ENCODE measurements at places on chromosomes 6 and 20.
A peak's percentile ranks its signal among the peaks of the same experiment; 100 is the strongest.

DNA sequence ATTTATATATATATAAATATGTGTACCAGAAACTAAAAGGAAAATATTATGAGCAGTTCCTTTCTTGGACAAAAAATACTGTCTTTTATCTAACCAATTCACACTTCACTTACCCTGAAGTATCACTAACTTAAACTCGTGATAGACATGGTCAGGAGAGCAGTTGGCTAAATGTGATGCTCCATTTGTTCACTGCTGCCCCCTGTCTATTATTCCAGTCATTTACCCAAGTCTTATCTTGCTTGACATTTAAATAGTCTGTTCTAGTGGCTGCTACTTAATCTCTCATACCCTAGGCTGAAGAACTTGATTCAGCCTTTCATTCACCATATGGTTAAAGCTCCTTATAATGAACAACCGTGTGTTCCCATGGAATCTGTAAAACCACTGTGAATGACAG is 789.6 kb upstream of the EYS start:
- DNase-seq, result no peak

GRCh38 chr20:23622839-23623343 is 14.9 kb downstream of the CST3 start:
- DNase-seq, result no peak

GRCh38 chr20:59770270-59770669 is 163.2 kb downstream of the SYCP2 start:
- no peak for DNase-seq

- no peak for DNase-seq
These were observed 123.0 kb downstream of the SMAP1 start for GRCh38 chr6:70790483-70791224.

DNA sequence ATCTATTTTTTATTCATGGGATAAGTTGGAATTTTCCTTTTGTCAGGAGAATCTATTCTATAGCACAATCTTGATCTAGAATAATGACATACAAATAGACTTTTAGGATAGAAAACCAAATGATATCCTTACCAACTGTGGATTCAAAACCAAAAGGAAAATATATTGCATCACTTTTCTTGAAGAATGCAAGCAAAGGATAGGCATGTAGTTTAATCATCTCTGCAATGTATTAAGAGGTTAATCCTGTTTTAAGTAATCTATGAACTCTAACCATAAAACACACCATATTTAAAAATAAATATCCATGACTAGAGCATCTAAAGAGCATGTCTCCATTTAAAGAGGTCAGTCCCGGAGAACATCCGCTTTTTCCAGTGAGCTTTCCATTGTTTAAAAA is 106.7 kb upstream of the CNKSR3 start:
- DNase-seq, result no peak

DNA sequence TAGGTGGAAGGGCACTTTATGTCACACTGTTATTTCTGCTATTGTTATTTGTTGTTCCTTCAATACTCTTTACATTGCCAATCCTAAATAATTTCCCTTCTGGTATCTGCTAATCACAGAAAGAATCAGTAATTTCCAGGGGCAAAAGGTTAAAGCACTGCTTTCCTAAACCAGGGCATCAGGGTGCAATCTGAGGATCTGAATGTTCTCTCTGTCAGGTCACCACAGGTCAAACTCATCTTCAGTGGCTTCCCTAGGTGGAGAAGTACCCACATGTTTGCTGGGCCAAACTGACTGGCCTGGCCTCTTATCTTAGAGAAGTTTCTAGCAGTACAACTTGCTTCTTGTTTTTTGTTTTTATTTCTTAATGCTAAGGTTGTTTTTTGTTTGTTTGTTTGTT is 118.7 kb downstream of the OPRM1 start:
- no peak for DNase-seq

- DNase-seq, result no peak
These were observed 103.0 kb upstream of the KCNK16 start for GRCh38 chr6:39425346-39426072.

GRCh38 chr6:127345521-127345920 is 2.1 kb upstream of the ECHDC1 start:
- no peak for DNase-seq

GRCh38 chr6:108920751-108921150 is 72.5 kb downstream of the ARMC2 start:
- no peak for DNase-seq

DNA sequence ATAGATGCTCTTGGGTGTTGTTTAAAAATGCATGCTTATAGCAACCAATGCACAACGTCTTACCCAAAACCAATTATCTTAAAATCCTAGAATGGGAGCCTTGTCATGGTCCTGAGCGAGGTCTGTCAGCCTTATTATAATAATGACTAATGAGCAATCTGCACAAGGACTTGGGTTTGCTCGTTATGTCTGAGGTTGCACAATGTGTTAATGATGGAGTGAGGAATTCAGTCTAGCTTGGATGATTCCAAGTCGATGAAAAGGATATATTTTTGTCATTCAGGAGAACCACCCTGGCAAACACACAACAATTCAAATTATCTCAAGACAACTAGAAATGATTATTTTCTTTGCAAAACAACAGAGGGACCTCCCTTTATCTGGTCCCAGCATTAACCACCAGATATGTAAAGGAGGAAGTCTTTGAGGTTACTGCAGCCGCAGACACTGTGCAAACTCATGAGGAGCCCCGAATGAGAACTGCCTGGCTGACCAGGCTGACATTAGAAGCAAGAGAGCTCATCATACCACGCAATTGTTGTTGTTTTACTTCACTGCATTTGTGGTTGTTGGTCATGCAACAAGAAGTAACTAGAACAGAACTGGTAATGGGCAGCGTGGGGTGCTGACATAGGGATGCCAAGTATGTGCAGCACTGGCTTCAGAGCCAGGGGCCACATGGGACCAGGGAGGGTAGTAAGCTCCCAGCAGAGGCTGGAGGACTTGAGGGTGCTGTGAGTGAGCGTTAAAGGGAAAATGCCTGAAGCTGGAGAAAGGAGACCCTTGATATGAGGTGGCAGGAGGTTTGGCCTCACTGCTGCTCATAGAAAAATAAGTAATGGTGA is 488.3 kb downstream of the CDH26 start:
- DNase-seq, result no peak

- peak; percentile 75 for DNase-seq
These were observed 588 bp upstream of the ACSS2 start for GRCh38 chr20:34875642-34876405.

DNA sequence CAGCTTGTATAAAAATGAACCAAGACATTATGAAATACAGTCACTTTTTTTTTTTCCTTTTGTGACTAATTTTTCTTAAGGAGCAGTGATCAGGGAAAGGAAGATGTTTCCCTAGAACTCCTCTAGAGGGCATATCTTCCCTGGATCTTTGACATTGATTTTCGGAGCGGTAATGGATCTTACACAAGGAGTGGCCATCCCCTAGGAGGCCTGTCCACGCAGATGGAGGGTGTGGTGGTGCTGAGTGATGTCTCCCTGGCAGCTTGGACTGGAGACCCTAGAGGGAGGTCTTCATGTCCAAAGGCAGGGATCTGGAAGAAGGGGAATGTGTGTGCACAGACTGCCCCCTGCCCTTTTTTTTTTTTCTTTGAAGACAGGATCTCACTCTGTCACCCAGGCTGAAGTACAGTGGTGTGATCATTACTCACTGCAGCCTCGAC is 7.0 kb upstream of the KIFC1 start:
- DNase-seq, result no peak

DNA sequence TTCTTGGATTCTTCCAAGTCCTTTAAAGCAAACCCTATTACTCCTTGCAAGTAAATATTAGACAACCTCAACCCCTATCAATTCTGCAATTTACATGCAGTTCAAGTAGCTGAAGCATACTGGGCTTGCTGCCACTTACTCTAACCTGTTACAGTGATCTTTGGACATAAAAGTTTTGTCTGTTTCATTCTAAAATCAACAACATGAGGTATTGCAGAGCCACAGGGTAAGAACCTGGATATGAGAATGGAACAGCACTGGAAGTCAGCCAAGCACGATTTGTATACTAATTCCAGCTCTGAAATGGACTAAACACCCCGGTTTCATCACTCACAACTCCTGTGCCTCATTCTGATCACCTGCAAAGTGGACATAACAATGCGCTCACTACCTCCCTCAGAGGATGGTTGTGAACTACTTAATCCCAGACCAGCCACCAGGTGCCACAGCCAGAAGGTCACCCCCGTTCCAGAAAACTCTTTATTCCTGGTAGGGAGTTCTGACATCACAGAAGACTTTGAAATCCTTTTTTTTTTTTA is 270.0 kb downstream of the ADGB start:
- no peak for DNase-seq

- DNase-seq, result no peak
These were observed 212.3 kb downstream of the LMBRD1 start for GRCh38 chr6:69584536-69584912.
